ENCODE measurements at places on chromosomes 13 and 19.

GRCh38 chr13:76799696-76800095, 86.5 kb downstream of the KCTD12 start:
- DNase-seq, result no peak

DNA sequence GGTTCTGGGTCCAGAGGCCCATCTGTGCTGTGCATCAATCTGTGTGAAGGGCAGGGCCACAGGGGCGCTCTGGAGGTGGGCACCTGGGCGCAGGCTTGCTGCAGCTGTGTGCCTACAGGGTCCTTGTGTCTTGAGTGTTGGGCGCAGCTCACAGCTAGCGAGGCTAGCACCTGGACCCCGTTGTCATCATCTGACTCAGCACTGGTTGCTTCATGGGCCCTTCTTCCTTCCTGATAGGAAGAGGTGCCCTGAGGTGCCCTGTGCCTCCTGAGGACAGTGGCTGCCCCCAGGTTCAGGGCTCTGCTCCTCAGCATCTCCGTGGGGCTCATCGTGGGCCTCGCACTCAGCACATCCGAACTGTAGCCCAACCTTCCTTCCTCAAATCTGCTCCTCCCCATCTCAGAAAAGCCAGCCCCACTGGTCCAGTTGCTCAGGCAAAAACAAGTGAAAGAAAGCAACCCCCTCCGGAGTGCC, 54.8 kb downstream of the GATAD2A start:
- DNase-seq, result no peak

GRCh38 chr19:10780368-10780767, 55.6 kb downstream of the TMED1 start:
- no peak for DNase-seq

DNA sequence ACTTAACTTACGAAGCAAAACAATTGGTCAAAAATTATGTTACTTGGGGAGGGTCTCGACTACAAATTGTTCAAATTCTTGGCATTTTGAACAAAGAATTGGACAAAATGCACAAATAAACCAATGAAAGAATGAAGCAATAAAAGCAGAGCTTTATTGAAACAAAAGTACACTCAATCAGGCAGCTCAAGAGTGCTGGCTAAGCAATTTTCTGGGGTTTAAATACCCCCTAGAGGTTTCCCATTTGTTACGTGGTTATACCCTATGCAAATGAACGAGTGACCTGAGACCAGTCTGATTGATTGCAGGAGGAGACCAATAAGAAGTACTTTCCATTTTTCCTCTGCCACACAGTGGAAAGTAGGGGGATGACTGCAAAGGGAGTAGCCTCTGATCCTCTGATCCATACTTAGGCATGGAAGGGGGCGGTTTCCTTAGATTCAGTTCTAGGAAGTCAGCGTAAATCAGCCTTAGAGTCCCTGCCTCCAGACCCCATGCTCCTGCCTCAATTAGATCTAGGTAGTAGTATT, 228.6 kb downstream of the EFNB2 start:
- no peak for DNase-seq

GRCh38 chr13:100584896-100585295, 3.7 kb downstream of the GGACT start:
- no peak for DNase-seq

GRCh38 chr13:91405240-91405639, 6.8 kb downstream of the GPC5 start:
- DNase-seq, result no peak

DNA sequence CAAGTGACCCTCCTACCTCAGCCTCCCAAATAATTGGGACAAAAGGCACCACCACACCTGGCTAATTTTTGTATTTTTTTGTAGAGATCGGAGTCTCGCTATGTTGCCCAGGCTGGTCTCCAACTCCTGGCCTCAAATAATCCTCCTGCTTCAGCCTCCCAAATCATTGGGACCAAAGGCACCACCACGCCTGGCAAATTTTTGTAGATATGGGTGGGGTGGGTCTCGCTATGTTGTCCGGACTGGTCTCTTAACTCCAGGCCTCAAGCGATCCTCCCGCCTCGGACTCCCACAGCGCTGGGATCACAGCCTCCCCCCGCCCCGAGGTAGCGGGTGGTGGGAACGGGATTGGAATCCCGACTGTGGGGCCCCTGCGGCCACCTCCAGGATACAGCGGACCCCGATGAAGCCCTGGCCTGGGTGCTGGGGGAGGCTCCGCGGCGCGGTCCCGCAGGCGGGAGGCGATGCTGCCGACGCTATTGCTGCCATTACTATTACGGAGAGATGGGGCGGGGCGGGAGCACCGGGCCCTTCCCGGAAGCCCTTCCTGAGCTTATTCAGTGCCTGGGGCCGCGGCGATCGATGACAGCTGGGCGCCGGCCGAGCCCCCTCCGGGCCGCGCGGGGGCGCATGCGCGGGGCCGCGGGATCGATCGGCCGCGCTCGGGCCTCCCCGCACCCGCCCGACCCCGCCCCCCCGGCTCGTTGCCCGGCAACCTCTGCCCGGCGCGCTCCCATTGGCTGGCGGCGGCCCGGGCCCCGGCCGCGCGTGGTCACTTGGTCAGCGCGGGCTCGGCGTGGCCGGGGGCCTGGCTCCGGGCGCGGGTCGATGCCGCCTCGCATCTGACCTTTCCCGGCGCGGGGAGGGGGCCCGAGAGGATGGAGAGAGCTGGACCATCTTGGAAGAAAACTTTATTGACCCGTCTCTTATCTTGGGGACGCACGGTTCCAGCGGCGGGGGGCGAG, 27.9 kb upstream of the ONECUT3 start:
- peak; percentile 33 for DNase-seq

- DNase-seq, result peak; percentile 40
These were observed 6.5 kb upstream of the OPA3 start for GRCh38 chr19:45591004-45591637.

DNA sequence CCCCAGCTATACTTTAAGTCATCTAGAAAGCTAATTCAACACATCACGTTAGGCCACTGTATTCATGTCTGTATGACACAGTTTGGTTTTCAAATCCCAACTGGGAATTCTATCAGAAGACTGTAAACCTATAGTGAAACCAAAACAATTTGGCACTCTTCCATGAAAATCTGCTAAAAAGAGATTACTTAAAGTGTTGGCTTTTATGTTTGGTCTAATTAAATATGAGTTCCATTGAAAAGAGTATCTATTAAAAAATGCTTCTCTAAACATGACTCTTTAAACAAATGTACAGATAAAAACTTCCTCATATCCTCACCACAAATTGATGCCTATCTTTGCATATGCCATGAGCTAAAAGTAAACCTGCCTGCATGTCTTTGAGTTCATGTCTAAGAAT, 25.4 kb downstream of the PCDH9 start:
- DNase-seq, result no peak

GRCh38 chr13:106710266-106710665, 142.3 kb upstream of the ARGLU1 start:
- DNase-seq, result no peak

- DNase-seq, result no peak
These were observed 15.7 kb downstream of the PBX4 start for GRCh38 chr19:19602713-19603324.

DNA sequence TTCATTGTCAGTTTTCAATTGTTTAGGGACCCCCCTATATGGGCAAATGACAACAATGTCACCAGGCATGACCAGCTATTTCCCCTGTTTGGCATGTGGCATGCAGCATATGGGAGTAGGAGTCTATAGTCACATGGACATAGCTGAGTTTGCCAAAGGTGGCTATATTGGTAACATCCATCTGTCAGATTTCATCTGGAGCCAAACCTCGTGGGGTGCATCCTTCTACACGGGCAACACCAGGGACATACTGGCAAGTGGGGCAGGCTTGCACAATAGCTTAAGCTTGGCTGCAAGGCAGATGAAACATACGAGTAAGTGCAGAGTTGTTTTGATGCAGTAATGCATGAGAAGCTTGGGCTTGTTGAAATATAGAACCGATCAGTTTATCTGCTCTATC, 24.5 kb upstream of the ZNF816 start:
- DNase-seq, result no peak

- no peak for DNase-seq
These were observed 42.9 kb upstream of the KLF2 start for GRCh38 chr19:16281743-16282142.

GRCh38 chr19:33343301-33343700, 30.2 kb upstream of the CEBPG start:
- DNase-seq, result no peak

DNA sequence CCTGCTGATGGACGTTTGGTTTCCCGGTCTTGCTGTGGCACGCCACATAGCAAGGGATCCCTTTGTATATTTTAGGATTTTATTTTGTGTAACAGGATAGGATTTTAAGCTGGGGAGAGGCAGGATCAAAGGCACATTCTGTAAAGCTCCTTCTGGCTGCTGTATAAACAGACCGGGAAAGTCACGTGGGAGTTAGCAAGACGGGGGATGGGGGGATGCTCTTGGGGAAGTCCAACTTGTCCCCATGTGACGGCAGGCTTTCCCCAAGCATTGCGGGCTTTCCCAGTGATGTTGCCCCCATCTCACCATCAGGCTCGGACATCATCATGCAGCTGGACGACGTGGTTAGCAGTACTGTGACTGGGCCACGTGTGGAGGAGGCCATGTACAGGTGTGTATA, 5.8 kb downstream of the QTRT1 start:
- no peak for DNase-seq

GRCh38 chr19:7579182-7579581, 16.5 kb upstream of the CAMSAP3 start:
- DNase-seq, result no peak

DNA sequence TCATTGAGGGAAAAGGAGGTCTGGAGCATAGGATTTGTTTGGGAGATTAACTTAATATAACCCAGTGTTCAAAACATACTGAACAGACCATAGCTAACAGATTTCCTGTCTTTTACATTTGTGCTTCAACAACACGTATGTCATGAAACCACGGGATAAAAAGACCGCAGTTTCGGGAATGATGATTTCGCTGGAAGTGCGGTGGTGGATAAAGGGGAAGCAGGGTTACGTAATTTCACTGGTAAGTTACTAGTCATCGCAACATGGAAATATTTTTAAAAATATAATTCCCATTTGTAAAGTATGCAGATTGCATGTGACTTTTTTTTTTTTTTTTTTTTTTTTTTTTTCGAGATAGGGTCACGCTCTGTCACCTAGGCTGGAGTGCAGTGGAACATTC, 237.4 kb downstream of the LMO7 start:
- no peak for DNase-seq

GRCh38 chr13:46951516-46951915, 54.7 kb upstream of the HTR2A start:
- DNase-seq, result no peak

DNA sequence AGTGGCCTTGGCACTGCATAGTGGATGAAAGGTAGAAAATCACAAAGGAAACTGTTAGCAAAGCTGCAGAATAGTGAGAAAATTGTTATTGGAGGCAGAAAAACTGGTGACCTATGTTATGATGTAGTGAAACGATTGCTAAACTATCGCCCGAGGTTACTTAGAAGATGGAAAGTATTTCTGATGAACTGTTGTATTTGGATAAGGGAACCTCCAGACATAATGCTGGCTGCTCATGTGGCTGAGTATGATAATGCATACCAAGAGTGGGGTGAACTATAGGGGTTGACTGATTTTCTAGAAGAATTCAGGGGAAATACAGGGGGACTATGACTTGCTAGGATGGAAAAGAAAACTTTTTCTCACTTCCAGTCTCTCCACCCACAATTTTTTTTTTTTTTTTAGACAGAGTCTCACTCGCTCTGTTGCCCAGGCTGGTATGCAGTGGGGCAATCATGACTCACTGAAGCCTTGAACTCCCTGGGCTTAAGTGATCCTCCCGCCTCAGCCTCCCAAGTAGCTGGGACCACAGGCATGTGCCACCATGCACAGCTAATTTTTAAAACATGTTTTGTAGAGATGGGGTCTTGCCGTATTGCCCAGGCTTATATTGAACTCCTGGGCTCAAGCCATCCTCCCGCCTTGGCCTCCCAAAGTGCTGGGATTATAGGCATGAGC, 4.4 kb upstream of the EID2 start:
- DNase-seq, result no peak

DNA sequence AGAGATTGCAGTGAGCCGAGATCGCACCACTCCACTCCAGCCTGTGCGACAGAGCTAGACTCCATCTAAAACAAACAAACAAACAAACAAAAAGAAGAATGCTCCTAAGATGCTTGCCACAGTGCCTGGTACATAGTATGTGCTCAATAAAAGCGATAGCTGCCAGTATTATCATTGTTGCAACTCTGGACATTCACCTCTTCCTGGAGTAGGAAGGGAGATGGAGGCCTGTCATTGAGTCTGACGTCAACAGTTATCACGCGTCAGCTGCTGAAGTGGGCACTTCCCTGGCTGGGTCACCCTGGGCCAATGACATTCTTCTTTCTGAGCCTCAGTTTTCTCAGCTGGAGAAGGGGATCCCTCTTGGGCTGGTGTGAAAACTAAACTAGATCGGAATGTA, 4.2 kb upstream of the PLAUR start:
- DNase-seq, result no peak

DNA sequence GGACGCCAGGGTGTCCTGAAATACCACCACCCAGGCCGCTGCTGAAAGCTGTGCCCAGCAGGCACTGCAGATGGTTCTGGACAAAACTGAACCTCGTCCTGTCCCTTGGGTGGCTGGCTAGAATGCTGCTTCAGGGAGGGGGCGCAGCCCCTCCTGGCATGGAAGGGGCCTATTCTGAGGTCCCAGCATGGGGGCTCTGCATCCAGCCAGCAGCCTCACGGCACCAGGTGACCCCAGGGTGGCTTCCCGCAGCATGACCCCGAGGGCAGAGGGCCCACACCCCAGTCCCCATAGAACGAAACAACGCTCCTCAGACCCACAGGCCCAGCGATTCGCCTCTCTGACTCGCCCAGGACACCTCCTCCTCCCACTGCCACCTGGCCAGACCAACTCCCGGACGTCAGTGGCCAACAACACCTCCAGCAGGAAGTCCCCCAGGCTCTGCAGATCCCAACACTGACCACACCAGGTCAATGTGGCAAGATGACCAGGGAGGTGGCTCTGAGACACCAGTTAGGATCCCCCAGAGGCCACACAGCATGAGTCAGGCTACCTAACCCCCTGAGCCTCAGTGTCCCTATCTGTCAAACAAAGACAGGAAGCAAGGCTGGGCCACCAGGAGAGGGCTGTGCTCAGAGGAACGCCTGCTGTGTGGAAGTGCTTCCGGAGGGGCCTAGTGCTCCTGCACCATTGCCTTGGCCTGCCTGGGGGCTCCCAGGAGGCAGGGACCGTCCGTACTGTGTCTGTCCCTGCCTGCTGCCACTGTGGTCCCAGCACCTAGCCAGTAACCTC, 6.1 kb downstream of the MKNK2 start:
- no peak for DNase-seq

- no peak for DNase-seq
These were observed 26.2 kb upstream of the LRCH1 start for GRCh38 chr13:46526740-46527139.

GRCh38 chr13:26822146-26822545, 61.6 kb upstream of the GPR12 start:
- no peak for DNase-seq

- no peak for DNase-seq
These were observed 78.0 kb upstream of the OXGR1 start for GRCh38 chr13:97072297-97072696.

- no peak for DNase-seq
These were observed 17.6 kb downstream of the MYCBP2 start for GRCh38 chr13:77309254-77309653.

- DNase-seq, result no peak
These were observed 43.9 kb downstream of the RGCC start for GRCh38 chr13:41501281-41501680.

GRCh38 chr19:45793178-45793564, 526 bp upstream of the DMWD start:
- DNase-seq, result no peak

- DNase-seq, result no peak
These were observed 4.3 kb downstream of the N4BP2L1 start for GRCh38 chr13:32423592-32423991.

- DNase-seq, result no peak
These were observed 661.6 kb upstream of the KLHL1 start for GRCh38 chr13:70769817-70770216.

All from renal pelvis (tissue), 12 donors.